ENCODE measurements at places on chromosomes 3 and 15. TPM values are rescaled to one million over a fixed set of nuclear protein-coding genes. Genes with fewer than 3 reads are reported as not detected.

Gene ADPRH
- 10.4 TPM for polyA plus RNA-seq

Gene EXD1
- polyA plus RNA-seq, result 0.12 TPM

GRCh38 chr15:38040615-38041014 lies 106.2 kb downstream of the TMCO5A start:
- DNase-seq, result no peak

Gene CACNA2D2
- polyA plus RNA-seq, result 8.2 TPM

DNA sequence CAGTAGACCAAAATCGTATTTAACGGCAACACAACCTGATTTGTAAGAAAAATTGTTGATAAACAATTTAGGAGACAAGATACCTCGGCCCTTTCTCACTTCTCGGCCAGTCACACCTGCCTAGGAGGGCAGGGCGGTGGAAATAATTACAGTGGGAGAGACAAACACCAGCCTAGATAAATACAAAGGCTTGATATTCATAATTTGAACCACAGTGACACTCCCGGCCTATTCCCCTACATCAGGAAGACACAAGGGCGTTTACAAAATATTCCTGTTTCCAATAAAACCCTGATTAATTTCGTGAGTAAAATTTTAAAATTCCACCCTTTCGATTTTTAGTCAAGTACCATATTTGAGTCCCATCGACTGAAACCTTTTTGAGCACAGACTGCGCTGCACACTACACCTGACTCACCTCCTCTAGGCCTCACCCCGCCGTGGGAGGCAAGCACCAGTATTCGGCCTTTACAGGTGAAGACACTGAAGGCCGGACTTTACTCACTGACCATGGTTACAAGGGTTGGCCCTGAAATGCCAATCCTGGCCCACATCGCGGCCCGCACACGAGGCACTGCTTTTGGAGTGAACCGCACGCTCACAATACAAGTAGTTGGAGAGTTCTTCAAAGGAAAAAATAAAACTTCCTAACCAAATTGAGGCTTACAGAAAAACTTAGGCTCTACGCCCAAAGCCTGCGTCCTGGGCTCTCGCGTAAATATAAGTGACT lies 794 bp downstream of the ARPP19 start:
- DNase-seq, result no peak
